ENCODE measurements at places on chromosomes 11 and 22.

GRCh38 chr22:43852573-43853327, 9.6 kb downstream of the SULT4A1 start:
- no peak for DNase-seq

GRCh38 chr22:31904651-31905050, 39.7 kb upstream of the YWHAH start:
- no peak for DNase-seq

DNA sequence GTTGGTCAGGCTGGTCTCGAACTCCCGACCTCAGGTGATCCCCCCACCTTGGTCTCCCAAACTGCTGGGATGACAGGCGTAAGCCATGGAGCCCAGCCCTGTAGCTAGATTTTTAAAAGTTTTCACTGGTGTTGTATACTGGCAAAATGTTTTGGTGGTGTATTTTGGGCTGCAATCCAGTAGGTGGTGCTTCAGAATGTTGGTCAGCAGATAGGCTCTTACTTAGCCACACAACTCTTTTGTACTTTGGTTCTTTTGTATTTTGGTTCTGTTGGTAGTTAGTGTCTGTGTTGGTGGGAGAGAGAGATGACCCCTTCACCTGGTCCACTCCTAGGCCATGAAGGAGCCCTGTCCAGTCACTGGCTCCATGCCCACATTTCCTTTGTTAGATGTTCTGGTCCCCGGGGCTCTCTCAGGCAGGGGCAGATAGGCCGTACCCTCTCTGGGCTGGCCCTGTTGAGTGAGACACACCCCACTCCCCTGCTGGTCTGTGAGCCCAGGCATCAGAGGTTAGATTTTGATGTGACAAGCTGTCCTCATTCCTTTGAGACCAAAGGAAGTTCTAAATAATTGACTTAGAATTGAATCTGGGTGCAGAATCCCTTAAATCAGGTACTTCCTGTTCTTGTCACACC, 123.8 kb downstream of the DDX10 start:
- no peak for DNase-seq

GRCh38 chr11:59800390-59801025, 10.1 kb downstream of the MRPL16 start:
- DNase-seq = no peak

DNA sequence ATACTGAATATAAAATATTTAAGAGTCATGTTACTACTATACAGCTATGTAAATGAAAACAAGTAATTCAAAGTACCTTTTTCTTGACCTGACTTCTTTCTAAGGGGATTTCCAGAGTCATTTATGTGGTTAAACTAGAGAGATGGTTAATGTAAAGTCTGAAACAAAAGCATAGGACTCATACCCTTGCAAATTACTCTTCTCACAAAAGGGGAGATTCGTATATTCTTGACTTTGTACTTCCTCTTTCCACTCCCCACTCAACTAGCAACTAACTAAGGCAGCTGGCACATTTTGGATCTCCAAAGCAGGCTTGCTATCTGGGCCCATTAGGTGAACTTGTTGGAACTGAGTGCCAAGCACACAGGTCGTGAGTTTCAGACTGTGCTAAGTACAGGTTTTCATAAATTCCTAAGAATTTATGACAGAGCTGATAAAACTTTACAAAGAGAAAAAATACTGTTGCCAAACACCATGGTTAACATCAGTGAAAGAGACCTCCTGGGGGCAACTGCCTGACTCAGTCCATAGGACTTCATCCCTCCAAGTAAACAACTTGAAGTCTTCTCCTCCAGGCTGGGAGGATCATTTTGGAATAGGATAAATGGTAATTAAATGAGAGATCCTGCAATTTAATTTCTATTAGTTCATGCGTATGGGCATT, 77.0 kb upstream of the DDI1 start:
- DNase-seq = no peak

GRCh38 chr11:28743061-28743550, 634.9 kb downstream of the METTL15 start:
- no peak for DNase-seq

Data from DMS 273 treated with DMSO at 0.1 percent for 48 hours (cell line).